ENCODE measurements at places on chromosomes 13 and 19.

GRCh38 chr19:4362831-4363545 is 19.6 kb downstream of the MPND start:
- DNase-seq, result no peak

DNA sequence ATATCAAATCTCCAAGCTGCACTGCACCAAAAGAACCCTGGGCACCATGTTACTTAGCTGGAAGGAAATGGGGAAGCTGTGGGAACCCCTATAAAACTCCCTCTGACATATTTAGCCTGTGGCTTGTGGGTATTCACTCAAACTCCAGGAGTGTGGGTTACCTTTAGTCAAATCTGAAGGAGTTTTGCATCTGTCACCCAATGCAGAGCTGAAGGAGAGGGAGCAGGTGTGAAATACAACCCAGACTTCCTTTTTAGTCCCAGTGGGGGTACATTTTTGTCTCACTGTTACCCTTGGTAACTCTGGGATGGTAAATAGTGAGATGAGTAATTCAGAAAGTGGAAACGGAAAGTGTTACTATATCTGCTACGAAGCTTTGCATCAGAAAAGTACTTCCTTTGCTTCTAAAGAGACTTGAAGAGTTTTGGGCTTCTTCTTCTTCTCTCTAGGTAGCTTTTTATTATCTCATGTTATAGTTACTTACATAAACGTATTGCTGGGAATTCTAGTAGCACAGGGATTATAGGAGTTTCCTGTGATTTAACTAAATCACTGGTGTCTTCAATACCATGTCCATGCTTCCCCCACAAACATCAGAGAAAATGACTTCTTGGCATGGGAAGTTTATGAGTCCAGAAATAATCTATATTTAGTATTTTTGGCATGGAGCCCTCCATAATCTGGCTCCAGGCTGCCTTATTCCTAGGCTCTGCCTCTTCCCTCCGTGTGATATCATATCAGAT is 105.9 kb downstream of the AKAP11 start:
- DNase-seq, result peak; percentile 94

- peak; percentile 71 for DNase-seq
Measured at GRCh38 chr13:99225078-99225477, 24.4 kb downstream of the UBAC2 start.

DNA sequence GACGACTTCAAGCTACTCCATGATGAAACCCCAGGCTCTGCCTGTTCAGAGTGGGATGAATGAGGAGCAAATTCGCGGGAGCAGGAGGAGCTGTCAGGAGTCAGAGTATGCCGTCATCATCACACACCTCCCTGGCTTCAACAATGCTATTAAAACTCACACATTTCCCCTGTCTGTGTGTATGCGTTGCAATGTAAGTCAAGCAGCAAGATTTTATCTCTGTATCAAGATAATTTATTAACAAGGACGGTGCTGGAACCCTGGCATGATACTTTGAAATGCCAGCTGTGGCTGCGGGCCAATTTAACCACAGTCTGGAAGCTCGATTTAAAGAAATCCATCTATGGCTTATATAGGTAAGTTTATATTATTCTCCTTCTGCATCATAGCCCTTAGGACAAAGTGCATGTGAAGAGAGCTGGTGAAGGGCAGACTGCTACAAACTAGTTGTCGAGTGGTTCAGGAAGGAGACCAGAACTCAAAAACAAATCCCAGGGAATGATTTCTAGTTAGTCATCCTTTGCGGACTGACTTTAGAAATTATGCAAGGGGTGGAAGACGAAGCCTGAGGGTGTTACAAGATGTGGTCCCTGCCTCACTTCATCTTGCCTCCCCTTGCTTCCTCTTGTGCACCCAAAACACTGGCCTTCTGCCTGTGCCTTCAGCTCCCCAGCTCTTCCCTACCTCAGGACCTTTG is 486.5 kb downstream of the COG6 start:
- DNase-seq, result no peak

GRCh38 chr19:12834566-12834943 is at the start of gene RTBDN:
Gene RTBDN (minus strand): TSS chr19:12834579. CDS start chr19:12829979, 4,600 bp downstream.
- DNase-seq, result no peak

- no peak for DNase-seq
Measured at GRCh38 chr13:20192158-20192835, 441 bp downstream of the GJB2 start.

DNA sequence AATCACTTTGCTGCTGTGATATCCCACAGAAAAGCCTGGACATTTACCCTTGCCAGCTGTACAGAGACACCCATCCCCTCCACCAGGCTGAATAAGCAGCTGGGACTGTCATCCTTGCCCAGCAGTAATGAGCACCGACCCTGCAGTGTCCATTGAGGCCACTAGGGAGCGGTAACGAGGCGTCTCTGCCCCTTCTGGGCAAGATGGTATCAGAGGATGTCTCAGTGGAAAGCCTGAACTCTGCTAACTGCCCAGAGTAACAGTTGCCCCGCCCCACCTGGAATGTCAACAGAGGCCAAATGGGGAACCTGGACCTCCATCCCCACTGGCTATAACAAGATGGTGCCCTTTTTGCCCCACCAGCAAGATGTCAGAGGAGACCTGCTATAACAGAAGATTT is 22.8 kb upstream of the CEACAM20 start:
- peak; percentile 73 for DNase-seq

DNA sequence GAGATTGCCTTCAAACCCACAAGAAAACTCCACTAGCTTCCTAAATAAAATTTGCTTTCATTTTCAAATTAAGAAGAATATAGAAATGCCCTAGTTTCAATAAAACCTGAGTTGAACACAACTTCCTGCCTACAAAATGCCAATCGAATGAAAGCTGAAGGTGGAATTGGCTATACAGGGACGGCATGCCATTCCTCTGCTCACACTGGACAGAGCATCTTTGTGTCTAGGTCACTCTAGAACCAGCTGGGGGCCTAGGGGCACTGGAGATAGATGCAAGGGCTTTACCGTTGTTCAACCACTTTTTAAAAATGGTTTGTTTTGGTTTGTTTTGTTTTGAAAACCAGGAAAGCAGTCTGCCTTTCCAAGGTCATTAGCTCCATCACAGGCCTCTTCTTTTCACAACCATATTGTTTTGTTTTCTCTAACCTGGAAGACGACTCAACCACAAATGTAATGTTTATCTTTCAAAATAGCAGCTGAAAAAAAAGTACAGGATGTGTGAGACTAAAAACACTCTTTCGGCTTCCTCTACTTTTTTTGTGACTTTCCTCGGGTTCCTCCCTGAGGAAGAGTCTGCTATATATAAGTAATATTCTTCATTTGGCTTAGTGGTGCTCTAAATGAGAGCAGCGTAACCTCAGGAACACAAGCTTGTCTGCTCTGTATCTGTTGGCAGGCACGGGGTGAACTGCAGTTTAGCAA is 11.9 kb upstream of the ITM2B start:
- no peak for DNase-seq

- DNase-seq, result no peak
Measured at GRCh38 chr19:31770223-31770622, 421.0 kb upstream of the TSHZ3 start.

- peak; percentile 29 for DNase-seq
Measured at GRCh38 chr13:111518161-111518792, 197.8 kb downstream of the TEX29 start.

- DNase-seq, result no peak
Measured at GRCh38 chr13:52994865-52995264, 33.7 kb upstream of the OLFM4 start.

DNA sequence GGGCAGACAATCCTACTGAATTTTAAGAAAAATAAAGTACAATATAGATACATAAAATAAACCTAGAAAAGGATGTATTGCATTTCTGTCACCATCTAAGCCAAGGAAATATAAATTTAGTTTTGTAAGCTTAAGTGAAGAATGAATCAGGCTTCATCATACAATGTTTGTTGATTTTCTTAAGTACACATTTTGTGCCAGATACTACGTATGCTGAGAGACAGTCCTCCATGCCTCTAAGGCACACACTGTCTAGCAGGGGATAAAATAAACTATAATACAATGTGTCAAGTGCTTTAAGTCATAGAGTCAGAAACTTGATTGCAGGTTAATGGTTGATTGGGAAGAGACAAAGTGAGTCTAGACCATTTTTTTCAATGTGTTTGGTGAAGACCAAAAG is 465.7 kb downstream of the TBC1D4 start:
- DNase-seq, result no peak

- no peak for DNase-seq
Measured at GRCh38 chr13:105914291-105915036, 621.0 kb downstream of the EFNB2 start.

DNA sequence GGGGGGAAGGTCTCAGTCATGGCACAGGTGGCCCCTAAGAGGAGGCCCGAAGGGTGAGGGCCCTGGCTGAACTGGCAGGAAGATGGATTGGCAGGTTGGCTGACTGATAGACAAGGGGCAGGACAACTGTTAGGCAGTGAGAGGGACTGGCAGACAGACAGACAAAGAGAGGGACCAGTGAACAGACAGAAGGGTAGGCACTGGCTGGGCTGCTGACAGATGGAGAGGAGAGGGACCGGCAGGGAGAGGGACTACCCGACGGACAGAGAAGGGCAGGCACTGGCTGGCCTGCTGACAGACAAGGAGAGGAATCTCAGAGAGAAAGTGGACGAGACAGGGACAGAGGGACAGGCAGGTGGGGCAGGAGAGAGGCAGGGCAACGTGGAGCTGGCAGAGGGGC is 31.8 kb upstream of the EHD2 start:
- no peak for DNase-seq

- no peak for DNase-seq
Measured at GRCh38 chr19:19514215-19514657, 1.1 kb downstream of the TSSK6 start.

DNA sequence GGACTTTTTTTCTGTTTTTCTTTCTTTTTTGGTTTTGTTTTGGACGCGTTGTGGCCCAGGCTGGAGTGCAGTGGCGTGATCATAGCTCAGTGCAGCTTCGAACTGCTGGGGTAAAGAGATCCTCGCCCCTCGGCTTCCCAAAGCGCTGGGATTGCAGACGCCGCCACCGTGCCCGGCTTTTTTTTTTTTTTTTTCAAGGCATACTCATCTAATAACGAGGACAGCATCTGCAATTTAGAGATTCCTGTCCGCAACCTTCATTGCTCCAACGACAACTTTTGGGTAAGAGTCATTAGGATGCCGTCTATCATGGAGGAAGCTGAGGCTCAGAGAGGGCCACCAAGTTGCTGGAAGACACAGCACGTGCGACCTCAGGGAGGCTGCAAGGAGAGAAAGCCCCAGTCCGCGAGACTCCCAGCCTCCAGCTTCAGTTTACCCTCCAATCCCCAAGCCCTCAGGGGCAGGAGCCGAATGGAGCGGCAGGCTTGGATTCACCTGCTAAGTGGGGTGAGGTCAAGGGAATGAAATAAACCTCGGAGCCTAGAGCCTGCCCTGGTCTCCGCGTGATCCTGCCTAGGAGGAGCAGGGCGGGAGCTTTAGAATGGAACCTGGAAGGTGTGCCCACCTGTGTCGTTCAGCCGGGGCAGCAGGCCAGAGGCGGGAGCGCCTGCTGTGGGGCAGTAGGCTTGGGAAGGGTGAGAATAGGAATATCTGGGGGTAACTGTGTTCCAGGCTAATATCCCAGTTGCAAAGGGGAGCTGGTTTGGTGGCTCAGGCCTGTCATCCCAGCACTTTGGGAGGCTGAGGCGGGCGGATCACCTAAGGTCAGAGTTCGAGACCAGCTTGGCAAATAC is 676 bp upstream of the POLRMT start:
- DNase-seq, result peak; percentile 53

DNA sequence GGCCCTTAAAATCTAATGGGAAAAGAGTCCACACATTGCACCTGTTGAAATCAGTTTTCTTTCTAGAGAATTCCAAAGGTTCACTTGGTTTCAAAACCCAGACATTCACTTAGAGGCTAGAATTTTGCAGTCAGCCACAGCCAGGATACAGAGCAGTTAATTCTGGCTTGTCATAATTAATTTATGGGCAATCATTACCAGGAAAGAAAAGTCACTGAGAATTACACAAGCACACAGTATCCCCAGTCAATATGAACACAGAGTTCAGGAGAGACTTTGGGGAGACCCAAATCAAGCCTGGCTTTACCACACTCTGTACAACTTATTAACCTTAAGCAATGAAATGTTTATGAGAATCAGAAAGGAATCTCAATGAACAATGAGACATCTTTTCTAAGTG is 224.3 kb upstream of the SOX21 start:
- no peak for DNase-seq

GRCh38 chr13:32472194-32472621 is 44.3 kb upstream of the N4BP2L1 start:
- DNase-seq, result no peak

GRCh38 chr13:25827831-25828465 is 223.9 kb downstream of the SHISA2 start:
- no peak for DNase-seq

DNA sequence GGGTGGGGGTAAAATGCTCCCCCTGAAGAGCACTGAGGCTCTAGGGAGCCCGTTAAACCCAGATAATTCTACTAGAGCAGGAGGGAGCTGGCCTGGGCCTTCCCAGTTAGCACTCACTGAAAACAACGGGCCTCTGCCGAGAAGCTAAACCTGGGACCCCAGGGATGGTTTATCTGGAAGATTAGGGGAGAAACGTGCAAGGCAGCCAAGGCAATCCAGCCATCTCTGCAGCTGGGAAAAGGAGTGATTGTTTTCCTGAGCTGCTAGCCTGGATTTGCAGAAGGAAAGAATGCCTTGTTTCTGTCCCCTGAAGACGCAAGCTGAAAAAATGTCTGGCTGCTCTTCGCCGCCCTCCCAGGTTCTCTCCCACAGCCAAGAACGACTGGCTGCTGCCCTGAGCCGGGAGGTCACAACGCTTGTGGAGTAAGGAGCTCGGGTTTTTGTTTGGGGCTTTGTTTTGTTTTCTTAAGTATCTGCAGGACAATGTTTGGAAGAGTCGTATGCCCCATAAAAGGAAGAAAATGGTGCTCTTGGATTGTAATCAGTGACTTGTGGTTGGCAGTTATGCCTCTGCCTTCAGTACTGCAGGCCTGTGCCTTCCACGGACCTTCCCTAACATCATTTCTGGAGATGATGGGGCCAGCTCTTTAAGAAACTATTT is 31.5 kb downstream of the COL4A2 start:
- DNase-seq, result no peak

DNA sequence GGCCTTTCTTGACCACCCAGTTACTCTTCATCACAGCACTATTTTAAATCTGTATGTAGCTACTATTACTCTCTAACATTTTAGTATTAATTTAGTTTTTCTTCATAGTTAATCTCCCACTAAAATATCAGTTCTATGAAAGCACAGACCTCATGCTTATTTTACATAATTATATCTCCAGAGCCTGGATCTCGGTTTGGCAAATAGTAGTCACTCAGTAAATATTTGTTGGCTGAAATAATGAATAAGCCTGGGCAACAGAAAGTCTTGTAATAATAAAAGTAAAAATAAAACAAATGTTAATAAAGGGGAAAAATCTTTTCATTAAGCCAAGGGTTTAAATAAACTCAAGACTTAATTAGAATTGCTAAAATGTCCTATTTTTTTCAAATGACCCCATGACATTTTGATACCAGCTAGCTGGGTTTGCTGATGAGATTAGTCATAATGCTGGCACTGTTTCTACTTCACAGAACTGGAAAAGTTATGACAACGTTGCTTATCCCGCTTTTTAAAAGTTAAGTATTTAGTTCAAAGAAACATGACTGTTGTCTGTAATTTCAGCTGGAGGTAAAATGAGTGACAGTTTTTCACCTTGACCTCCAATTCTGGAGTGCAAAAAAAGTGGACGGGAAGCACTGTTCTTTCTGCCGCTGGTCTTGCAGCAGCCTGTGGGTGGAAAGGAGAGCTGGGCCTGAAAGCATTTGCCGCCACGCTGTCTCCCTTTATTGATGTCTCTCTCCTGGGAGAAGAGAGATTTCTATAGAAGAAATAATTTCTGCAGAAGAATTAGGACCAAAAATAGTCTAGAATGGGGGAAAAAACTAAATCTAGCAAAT is 85.2 kb upstream of the SPATA13 start:
- DNase-seq, result no peak

- no peak for DNase-seq
Measured at GRCh38 chr19:54707962-54708361, 16.3 kb upstream of the KIR3DL3 start.
